ENCODE measurements at places on chromosomes 6 and 20.

GRCh38 chr6:5314191-5314865 is 53.0 kb downstream of the FARS2 start:
- no peak for DNase-seq

- DNase-seq = peak; percentile 54
Observed at GRCh38 chr20:571754-572441, 28.3 kb upstream of the CSNK2A1 start.

GRCh38 chr6:126054258-126054702 is 67.9 kb downstream of the TRMT11 start:
- no peak for DNase-seq

DNA sequence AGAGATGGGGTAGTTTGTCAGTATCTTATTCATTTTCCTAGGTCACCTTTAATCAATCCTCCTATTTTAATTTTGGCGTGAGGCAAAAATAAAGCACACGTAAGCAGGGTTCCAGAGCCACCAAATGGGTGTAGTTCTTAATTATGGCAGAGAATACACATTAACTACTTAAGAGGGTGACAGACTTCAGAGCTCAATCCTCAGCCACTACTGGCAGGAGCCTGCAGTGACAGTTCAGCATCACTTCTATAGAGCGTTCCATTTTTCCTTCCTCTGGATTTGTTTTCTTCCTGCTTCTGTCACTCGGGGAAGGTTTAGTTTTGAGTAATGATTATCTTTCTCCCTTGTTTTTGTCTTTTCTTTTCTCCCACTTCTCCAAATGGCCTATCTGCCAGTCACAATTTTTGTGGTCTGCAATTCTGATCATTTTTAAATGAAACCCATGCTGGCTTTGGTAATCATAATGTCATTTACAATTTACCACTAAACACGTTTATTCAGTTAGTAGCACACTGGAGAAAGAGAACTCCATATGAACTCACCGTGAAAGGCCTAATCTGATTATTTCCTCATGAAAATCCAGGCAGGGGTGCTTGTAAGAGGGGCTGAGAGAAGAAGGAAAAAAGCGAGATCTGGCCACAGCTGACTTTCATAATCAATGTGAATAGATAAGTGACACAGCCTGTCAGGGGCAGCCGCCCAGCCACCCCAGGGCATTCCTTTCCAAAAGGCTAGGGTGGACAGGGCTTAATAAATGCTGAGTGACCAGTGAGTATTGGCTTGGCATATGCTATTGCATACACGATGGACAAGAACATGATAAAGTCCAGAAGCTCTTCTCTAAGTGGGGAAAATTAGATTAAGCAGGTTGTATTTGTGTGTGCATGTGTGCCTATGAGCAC is 412.1 kb downstream of the PKHD1 start:
- no peak for DNase-seq

DNA sequence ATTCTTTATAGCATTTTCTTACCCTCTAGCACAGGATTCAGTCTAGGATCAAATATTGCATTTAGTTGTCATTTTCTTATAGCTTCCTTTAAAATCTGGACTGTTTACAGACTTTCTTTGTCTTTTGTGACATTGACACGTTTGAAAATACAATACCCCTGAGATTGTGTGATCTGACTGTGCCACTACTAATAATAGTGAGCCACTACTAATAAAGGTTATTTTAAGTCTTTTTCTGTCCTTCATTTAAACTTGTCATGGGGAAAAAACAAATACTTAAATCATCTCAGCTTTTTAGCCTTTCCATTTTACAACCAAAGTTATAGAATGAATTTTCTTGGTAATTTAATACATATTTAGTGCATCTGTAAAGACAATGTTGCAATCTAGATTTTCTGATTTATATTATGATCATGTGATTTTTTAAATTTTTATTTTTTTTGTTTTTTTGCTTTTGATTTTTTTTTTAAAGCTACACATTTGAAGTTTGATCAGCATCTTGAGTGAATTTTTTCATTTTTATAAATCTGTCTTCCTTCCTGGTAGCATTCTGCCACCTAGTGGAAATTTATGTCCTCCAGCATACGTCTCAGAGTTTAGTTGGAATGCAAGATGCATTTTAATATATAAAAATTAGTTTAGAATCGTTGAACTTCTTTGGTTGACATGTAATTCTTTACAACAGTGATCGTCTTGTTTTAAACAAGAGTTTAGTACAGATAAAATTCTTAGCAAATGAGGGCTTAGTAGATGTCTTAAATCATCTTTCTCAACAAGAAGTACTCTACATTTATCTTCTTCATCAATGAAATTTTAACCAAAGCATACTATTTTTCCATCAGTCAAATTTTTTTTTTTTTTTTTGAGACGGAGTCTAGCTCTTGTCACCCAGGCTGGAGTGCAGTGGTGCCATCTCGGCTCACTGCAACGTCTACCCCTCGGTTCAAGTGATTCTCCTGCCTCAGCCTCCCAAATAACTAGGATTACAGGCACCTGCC is 119.4 kb downstream of the NCOA3 start:
- no peak for DNase-seq

GRCh38 chr6:12569646-12570045 is 146.9 kb upstream of the PHACTR1 start:
- no peak for DNase-seq

DNA sequence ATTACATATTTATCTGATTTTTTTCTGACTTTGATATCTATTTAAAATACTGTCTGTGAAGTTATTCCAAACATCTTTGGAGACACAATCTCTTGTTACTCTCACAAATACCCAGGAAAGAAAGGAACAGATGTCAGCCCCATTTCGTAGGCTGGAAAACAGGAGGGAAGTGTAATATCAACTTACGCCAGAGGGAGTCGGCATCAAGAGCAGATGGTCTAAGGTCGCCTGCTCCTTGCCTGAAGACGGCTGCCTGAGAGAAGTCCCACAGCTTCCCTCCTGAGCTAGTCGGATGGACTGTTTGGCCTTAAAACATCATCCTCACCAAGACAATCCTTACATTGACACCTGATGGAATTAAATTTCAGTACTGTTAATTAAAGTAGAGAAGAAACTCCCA is 13.4 kb downstream of the CST7 start:
- no peak for DNase-seq

DNA sequence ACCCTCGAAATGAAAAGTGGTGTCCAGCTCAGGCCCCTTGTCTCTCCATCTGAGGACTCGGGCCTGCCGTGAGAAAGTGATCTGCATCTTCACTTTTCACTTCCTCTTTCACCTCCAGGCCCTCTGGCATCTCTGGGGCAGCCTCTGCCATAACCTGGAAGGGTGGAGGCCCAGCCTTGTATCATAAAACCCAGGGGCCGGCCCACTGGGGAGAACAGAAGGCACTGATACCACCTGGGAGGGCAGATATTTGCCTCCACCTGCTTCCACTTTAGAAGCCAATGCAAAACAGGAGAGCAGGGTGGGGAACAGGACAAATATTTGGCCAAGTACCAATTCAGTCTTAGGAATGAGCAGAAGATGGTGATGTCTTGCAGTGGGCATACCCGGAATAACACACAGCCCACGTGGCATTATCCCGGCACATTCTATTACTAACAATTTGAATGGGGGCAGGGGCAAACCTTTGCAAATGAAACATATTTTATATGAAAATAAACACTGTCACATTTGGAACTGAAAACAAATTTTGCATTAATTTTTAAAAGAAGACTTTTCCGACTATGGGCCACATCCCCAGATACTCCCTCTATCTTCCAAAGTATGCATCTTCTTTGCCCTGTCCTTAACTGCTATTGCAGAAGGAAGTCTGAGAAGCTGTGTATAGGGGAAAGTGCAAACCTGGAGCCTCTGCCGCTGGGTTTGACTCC is 69.2 kb upstream of the TBC1D7 start:
- DNase-seq = no peak

GRCh38 chr20:49132995-49133478 is 55.1 kb downstream of the STAU1 start:
- peak; percentile 43 for DNase-seq

DNA sequence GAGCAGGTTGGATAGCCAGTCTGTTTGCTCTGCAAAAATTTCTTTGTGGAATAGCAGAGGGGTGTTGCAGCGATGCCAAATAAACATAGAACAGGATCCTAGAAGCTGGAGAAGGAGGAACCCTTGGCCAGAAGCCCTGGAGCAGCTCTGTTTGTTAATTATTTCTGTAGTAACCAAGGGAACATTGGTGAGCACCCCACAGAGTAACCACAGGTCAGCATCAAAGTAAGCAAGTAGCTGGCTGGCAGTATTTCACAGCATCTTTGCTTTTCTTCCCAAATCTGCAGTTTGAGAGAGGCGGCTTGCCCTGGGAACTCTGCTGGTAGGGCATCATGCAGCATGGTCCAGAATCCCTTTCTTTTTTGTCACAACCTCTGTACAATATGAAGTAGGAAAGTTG is 12.7 kb upstream of the APMAP start:
- DNase-seq = peak; percentile 72

GRCh38 chr20:61805781-61806180 is 259.9 kb downstream of the TAF4 start:
- peak; percentile 12 for DNase-seq
